ENCODE measurements at places on chromosomes 13 and 19.

DNA sequence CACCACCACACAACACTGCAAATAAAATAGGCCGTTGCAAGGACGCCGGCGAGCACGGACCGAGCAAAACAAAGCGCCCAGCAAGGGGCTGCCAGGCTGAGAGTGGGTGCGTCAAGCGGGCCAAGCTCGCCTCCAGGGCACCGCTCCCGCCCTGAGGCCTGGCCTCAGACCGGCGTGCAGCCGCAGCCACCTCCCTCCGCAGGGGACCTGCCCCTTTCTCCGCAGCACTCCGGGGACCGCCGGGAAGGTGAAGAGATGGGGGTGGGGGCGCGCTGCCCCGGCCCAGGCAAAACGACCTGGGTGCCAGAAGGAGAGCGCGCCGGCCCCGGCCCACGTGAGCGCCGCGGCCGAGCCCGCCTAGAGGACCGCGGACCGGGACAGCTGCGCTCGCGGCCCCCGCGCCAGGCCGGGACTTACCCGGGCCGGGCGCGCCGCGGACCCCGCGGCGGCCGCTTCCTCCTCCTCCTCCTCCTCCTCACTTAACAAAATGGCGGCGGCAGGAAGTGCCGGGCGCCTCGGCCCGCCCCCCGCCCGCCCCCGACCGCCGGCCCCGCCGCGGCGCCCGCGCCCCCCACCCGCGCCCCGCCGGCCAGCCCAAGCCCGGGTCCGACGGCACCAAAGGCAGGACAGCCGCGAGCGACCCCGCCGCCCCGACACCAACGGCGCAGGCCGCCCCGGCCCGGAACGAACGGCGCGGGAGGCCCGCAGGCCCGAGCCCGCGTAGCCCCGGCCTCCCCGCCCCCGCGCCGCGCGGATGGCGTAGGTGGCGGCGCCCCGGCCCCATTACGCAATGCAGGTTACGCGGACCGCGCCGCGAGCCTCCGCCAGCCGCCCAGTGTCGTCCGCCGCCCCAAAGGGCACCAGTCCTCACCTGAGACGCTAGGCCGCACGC, 674 bp downstream of the BRD4 start:
- peak; percentile 65 for DNase-seq

DNA sequence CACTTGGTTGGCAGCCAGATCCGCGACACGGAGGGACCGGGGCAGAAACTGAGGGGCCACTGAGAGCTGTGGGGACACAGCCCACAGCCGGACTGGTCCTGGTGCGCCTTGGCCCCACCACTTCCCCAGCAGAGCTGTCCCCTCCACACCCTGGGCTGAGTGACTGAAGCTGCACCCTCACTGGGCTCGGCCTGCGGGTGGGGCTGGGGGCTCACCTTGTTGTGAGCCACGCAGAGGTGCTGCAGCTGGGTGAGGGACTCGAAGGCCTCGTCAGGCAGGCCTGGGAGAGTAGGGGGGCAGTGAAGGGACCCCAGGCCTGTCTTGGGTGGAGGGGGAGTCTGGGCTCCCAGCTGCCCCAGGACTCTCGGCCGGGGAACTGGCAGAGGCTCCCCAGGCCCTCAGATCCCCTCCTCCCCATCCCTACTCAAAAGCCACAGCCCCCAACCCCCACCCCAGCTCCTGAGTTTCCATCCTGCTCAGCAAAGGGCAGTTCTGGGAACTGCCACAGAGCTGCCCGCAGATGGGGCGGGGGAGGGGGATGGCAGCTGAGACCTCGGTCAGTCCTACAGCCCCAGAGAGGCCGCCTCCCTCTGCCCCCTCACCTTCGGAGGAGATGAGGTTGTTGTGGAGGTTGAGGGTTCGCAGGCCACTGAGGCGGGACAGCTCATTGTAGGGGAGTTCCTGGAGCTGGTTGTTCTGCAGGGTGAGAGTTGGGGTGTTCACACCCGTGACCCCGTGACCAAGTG, 2.3 kb downstream of the PODNL1 start:
- DNase-seq = no peak

DNA sequence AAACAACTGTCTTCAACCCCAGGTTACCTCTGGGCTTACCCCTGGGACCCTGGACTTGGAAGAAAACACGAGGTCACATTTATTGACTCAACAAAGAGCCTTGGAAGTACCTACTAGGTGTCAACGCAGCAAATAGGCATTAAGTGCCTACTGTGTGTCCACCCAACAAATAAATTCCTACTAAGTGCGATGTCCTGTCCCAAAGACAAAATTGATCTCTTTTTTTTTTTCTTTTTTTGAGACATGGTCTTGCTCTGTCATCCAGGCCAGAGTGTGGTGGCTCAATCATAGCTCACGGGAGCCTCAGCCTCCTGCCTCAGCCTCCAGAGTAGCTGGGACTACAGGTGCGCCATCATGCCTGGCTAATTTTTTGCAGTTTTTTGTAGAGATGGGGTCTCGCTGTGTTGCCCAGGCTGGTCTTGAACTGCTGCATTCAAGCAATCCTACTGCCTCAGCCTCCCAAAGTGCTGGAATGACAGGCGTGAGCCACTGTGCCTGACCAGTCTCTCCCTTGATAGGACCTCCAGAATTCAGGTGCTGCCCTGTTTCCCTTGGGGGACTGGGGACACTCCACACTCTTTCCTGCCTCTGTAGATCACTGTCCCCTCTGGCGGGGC, 589 bp upstream of the S1PR2 start:
- no peak for DNase-seq

GRCh38 chr13:50884265-50884664, 25.3 kb upstream of the RNASEH2B start:
- no peak for DNase-seq

GRCh38 chr13:109684824-109685202, 101.6 kb downstream of the IRS2 start:
- no peak for DNase-seq

DNA sequence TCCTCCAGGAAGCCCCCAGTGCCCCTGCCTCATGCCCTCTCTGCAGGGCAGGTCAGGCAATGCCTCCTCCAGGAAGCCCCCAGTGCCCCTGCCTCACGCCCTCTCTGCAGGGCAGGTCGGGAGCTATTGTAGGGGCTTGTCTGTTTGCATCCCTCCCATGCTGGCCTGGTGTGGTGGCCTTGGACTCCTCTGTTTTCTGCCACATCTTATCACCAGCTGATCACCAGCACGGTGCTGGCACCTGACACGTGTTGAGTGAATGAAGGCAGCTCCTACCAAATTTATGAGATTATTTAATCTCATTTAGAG, 51.5 kb upstream of the C13orf46 start:
- no peak for DNase-seq

DNA sequence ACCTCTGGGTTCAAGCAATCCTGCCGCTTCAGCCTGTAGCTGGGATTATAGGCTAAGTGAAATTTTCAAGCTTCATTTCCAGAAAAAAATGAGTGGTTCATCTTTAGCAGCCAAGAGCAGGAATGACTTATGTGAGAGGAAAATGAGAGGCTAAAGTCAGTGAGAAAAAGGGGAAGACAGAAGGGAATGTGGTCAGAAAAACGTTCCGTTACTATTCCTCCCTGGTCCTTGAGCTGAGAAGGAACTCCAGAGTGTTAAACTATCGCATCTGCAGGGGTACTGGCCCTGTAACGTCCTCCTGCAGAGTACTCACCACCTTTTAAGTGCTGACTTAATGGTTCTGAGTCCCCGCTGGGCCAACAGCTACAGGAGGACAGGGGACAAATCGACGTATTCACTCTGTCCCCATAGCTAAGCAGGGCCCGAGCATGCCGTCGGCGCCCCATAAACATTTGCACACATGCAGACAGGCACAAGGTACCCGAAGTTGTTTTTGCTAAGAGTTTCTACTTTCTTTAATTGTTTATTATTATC, 88.1 kb downstream of the FLT1 start:
- DNase-seq = no peak

- DNase-seq = no peak
These were observed 29.2 kb downstream of the PIP5K1C start for GRCh38 chr19:3670796-3671679.

GRCh38 chr13:26485786-26486185, 71.7 kb upstream of the WASF3 start:
- DNase-seq = no peak

- no peak for DNase-seq
These were observed 1004.2 kb downstream of the UQCRFS1 start for GRCh38 chr19:28208745-28209144.

- DNase-seq = no peak
These were observed 610.2 kb downstream of the UQCRFS1 start for GRCh38 chr19:28602675-28603298.

DNA sequence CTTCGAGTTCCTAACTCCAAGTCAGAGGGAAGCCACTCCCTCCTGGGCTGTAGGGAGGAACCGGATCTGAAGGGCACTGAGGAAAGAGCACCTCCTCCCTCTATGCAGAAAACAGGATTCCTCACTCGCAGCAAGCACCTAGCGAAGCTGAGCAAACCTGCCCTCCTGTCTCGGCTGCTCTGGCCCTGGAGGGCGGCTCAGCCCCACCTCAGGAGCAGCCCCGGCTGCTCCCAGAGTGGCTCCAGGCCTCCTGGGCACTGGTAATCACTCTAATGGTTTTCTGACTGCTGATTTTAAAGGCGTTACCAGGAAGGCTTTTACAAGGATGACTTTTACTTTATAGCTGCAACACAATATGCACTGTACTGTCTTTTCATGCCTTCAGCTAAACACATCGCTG, 312.5 kb downstream of the TEX29 start:
- no peak for DNase-seq

DNA sequence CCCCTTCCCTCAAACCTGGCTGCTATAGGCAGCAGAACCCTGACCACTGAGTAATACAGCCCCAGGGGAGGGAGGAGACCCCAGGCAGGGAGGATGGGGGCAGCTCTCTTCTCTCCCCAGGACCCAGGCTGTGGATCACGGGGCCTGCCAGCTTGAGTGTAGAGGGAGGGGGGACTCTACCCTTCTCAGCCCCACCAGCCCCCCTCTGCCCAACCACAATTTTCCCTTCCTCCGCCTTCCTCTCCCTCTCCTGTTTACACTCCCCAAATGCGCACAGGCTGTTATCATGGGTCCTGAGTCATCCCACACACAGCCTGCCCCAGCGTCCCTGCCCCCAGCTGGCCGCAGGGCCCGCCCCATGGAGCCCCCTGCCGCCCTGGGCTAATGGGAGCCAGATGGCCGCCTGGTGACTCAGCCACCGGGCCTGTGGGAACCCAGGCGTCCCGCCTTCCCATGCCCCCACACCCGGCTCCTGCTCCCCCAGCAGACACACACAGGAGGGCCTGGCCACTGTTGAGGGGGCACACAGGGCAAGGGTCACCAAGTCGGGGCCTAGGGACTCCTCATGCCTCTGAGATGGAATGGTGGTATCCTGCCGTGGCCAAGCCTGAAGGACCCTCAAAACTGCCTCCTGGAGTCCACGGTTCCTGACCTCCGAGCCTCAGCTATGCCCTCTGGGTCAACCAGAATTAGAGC, 13.6 kb downstream of the CCDC97 start:
- no peak for DNase-seq

DNA sequence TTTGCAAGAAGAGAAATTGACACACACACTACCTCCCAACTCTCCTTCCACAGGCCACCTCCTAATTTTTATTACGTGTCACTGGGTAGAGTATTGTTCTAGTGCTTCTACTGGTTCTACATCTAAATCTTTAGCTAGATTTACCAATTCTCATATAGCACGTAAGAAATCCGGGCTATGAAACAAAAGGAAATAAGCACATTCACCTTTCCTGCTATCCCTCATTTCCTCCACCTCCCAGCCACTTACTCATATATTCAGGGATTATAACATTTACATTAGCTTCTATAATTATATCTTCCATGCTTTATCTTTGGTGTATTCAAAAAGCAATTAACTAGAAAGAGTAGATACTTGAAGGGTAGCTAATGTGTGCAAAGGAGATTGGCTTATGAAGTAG, 39.7 kb downstream of the USP12 start:
- DNase-seq = no peak

DNA sequence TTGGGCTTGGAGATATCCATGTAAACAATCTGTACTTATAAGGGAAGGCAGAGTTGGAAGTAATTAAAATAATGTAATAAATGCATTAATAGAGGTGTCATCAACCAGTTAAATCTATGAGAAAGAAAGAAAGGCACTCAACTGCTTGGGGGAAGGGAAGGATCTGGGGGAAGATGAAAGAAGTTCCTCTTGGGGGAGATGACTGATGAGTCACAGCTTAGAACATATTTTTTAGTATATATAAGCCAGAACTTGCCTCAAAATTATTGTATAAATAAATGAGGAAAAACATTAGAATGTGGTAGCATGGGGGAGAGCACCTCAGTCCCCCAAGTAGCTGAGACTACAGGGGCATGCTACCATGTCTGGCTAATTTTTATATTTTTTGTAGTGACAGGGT, 205.8 kb downstream of the GGACT start:
- DNase-seq = no peak

DNA sequence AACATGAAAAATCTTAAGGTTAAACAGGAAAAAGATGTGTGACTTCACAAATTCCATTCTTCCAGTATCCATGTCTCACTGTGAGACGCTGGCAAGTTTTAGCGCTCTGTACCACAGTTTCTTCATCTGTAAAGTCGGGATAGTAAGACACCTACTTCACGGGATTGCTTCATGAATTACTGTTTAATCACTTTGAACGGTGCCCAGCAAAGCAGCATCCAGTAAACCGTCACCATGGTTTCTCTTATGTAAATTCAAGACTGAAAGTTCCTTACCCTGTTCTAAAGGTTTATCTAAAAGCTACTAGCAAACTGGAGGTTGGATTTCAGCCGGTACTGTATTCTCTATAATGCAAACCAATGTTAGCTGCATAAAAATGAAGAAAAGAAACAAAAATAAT, 53.5 kb downstream of the KATNAL1 start:
- no peak for DNase-seq

DNA sequence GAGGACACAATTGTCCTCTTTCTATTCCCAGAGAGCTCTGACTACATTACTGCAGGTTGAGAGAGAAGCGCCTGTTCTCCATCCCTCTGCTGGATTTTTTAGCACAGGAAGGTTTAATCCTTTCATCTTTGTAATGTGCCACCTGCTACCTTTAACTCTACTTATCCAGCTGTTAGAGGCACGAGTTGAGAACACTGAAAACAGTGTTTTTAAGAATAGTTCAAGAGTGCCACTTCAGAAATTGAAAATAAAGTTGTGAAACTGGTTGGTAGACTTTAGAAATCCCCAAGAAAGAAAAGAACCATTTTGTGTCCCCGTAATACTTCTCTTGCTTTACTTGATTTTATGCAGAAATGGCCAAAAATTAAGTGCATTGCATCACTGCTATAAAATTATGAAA, 20.6 kb downstream of the FREM2 start:
- no peak for DNase-seq

DNA sequence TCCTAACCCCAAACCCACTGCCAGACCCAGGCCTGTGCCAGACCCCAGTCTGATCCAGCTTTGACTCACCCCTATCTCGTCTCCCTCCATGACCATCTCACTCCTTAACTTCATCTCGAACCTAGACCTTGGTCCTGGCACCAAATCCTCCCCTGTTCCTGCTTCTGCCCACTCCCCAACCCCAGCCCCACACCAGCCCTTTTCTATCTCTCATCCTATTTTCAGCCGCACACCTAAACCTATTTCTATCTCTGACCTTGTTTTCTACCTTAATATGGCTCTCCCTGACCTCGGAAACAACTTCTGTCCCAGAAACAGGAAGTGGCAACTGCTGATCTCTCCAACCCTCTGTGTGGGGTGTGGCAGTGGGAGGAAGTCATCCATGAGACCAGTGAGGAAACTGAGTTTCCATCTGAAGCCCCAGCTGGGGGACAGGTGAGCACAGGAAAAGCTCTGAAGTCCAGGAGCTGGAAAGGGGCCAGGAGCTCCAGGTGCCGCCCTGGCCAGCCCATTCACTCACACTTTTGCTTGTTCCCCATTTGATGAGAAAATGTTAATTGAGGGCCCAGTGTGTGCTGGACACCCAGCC, 13.7 kb downstream of the PTH2 start:
- no peak for DNase-seq

Data from RKO (cell line).